Activated CD4-positive, alpha-beta memory T cell treated with anti-CD3 and anti-CD28 coated beads, Interleukin-2, amount 10 ng/mL, durations not matched to agents 7 days and 5 days (primary cell): ENCODE measurements at places on chromosomes 6 and 20.

DNA sequence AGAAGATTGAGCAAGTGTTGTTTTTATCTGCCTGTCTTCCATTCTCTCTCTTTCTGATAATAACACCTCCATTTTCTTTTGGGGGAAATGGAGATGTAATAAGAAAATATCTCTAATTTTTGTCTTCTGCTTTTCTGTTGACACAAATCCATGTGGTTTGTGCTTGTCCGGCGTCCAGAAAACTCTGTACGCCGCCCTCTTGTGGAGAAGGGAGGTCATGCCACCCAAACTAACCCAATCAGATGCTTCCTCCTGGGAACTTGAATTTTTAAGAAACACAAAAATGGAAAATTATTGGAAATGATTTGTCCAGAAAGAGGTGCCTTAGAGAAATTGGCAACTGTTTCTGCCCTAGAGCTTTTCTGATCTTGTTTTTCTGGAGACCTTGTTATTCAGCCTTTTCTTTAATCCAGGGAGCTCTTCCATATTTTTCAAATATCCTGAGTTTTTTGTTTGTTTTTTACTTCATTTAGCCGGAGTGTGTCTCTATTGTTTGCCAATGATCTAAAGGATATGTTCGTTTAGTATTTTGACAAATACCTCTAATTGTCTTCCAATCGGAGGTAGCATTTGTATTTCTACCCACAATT lies 17.8 kb upstream of the FNDC1 start:
- H3K27ac ChIP-seq, result no peak overlapping the region
- peaks cover 37% of the 10 kb centered on the region for H3K27me3 ChIP-seq
- peak; percentile 41 for DNase-seq
- no peak overlapping the region for H3K4me3 ChIP-seq
- peaks cover 1% of the 10 kb centered on the region for H3K4me1 ChIP-seq
- H3K36me3 ChIP-seq, result peaks cover 4% of the 10 kb centered on the region

- H3K4me3 ChIP-seq, result no peak overlapping the region
- no peaks in the 10 kb centered on the region for H3K36me3 ChIP-seq
- H3K27me3 ChIP-seq, result peaks cover 20% of the 10 kb centered on the region
- H3K4me1 ChIP-seq, result no peaks in the 10 kb centered on the region
- H3K27ac ChIP-seq, result no peak overlapping the region
Measured at GRCh38 chr6:150549007-150549406, 50.7 kb upstream of the PLEKHG1 start.

GRCh38 chr6:51513891-51514747 lies 573.3 kb downstream of the PKHD1 start:
- H3K4me1 ChIP-seq, result no peaks in the 10 kb centered on the region
- no peak for DNase-seq
- H3K4me3 ChIP-seq, result no peak overlapping the region
- no peak overlapping the region for H3K27ac ChIP-seq

- no peaks in the 10 kb centered on the region for H3K36me3 ChIP-seq
- H3K27me3 ChIP-seq, result peaks cover 11% of the 10 kb centered on the region
- H3K4me3 ChIP-seq, result no peak overlapping the region
- DNase-seq, result no peak
- no peak overlapping the region for H3K27ac ChIP-seq
Measured at GRCh38 chr20:5923493-5923892, 26.8 kb downstream of the TRMT6 start.

- H3K4me3 ChIP-seq, result no peak overlapping the region
- no peak for DNase-seq
- no peak overlapping the region for H3K27ac ChIP-seq
- peaks cover 15% of the 10 kb centered on the region for H3K4me1 ChIP-seq
- peaks cover 18% of the 10 kb centered on the region for H3K36me3 ChIP-seq
Measured at GRCh38 chr6:132788658-132789395, 9.6 kb downstream of the SLC18B1 start.

DNA sequence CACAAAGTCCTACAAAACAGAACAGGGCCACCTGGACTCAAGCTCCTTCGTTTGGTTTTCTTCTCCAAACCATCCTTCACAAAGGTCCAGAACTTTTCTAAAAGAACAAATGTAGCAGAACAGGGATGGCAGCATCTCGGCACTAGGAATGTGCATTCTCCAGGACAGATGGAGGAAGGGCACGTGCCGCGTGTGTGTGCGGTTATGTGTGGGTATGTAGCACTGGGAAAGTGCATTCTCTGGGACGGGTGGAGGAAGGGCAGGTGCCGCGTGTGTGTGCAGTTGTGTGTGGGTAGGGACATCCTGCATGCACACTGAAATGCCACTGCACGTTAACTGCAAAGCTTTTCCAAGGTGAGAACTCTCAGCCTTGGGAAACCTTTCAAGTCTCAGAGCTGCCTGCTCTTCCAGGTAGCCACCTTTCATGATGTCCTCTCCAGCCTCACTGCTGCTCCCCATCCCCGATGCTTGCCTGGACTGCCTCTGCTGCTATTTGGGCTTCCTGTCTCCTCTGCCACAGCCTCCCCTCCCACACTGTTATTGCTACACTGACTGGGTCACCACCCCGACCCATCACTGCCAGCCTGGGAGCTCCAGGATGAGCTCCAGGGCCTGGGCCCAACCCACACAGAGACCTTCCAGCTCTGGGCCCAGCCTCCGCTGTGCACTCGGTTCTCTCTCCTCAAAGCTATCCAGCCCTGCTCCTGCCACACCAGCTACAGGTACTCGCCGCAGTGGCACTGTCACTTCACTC lies 47.6 kb downstream of the EZR start:
- peaks cover 46% of the 10 kb centered on the region for H3K4me1 ChIP-seq
- H3K27me3 ChIP-seq, result no peaks in the 10 kb centered on the region
- H3K27ac ChIP-seq, result peak overlapping the region; percentile 62
- H3K36me3 ChIP-seq, result peaks cover 96% of the 10 kb centered on the region
- H3K4me3 ChIP-seq, result no peak overlapping the region

- no peak for DNase-seq
- H3K4me3 ChIP-seq, result no peak overlapping the region
- H3K27me3 ChIP-seq, result no peaks in the 10 kb centered on the region
- H3K4me1 ChIP-seq, result peaks cover 23% of the 10 kb centered on the region
Measured at GRCh38 chr20:23371496-23371895, 9.5 kb downstream of the GZF1 start.

DNA sequence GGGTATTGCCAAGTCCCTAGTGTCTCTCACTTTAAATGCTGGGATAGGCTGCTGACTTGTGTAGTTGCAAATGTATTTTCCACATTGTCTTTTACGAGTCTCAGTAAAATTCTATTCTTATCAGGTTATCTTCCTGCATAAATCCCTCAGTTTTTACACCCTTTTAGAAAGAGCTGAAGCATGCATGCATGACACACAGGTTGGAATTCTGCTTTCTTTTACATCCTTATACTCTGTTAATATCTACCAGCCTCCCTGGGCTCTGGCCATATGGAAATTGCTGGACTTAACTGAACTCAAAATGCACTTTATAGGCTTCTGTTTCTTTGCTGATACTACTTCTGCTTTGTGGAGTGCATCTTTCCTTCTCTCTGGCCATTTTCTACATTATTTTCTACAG lies 477.4 kb downstream of the FRK start:
- no peak for DNase-seq
- H3K4me3 ChIP-seq, result no peak overlapping the region
- no peaks in the 10 kb centered on the region for H3K27me3 ChIP-seq
- H3K36me3 ChIP-seq, result no peaks in the 10 kb centered on the region
